Left ventricle myocardium superior (tissue), 1 donor: ENCODE measurements at places on chromosomes 2 and 18. TPM values are rescaled to one million over a fixed set of nuclear protein-coding genes. Genes with fewer than 3 reads are reported as not detected.
A peak's percentile ranks its signal among the peaks of the same experiment; 100 is the strongest.

The CCNYL1 gene
- total RNA-seq: 8.3 TPM

GRCh38 chr18:79875931-79876461 lies 75.5 kb downstream of the SLC66A2 start:
- peak; percentile 11 for DNase-seq

The CPLX4 gene
- total RNA-seq: not detected

GRCh38 chr2:133138693-133139092 lies 429.6 kb downstream of the NCKAP5 start:
- DNase-seq: no peak

GRCh38 chr2:113686537-113686936 lies 59.5 kb downstream of the RABL2A start:
- DNase-seq: no peak

DNA sequence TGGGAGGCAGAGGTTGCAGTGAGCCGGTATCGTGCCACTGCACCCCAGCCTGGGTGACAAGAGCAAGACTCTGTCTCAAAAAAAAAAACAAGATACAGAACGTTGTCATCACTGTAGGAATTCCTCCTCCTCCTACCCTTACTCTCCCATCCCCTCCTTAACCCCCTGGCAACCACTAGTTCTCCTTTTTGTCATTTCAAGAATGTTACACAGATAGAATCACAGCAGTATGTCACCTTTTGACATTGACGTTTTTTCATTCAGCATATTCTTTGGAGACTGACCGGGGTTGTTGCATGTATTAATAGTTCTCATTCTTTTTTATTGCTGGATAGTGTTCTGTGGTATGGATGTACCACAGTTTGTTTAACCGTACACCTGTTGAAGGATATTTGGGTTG lies 32.4 kb downstream of the TTLL4 start:
- DNase-seq: no peak

- DNase-seq: no peak
Observed at GRCh38 chr18:45441110-45441847, 174.0 kb upstream of the SLC14A2 start.

- no peak for DNase-seq
Observed at GRCh38 chr2:217636991-217637561, 365.7 kb downstream of the TNS1 start.

DNA sequence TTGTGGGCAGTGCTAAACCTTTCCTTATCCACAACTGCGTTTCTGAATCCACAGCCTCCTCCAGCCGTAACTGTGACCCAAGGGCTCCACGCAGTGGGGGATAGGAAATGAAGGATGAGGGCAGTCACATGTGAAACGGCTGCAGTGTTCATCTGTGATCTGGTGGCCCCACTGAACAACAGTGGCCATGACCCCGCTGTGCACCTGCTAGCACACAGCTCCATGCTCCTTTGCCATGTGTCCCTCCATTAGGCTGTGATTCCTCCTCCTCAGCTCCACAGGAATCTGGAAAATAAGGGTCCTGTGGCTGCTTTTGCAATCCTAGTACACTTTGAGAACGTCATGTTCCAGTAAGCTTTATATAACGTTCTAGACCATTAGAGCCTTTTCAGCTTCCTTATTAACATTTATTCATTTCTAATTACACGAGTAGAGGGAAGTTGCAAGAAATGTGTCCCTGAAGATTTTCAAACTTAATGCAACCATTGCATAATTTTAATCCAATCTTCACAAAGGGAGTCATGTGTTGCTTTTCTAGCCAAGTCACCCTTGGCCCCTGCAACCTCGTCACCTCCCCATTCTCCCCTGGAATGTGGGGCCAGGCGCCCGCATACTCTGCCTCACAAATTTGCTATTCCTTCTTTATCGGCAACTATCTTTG lies 7.1 kb upstream of the NAPG start:
- DNase-seq: peak; percentile 61

DNA sequence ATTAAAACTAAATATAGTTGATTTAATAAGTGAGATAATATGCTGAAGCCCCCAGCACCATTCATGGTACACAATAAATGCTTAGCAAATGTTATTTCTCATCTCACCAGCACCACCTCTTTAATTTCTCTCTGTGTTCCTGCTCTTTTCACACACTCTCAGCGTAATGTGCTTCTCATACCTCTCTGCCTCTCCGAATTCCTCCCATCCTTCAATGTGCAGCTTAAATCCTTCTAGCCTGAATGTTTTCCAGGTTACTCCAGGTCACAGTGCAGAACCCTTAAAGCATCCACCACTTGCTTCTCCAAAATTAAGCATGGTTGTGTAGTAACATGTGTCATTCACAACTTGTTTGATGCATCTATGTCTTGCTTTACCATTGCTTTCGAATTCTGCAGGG lies 119.6 kb downstream of the MCFD2 start:
- no peak for DNase-seq

The ELOA2 gene
- total RNA-seq: not detected

The COLEC12 gene
- 8.3 TPM for total RNA-seq

GRCh38 chr2:10220902-10221391 lies 81.8 kb upstream of the HPCAL1 start:
- DNase-seq: peak; percentile 20

GRCh38 chr2:133063775-133064174 lies 393.8 kb upstream of the LYPD1 start:
- DNase-seq: no peak

DNA sequence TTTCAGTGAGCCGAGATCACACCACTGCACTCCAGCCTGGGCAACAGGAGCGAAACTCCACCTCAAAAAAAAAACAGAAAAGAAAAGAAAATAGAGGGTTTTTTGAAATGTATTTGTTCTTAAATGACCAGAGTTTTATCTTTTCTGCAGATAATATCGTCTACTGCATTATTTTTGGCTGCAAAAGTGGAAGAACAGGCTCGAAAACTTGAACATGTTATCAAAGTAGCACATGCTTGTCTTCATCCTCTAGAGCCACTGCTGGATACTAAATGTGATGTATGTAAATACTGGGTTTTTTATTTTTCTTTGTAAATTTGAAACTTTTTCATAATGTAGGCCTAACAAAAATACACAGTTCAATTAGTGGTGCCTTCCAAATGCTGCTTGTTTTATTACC lies 18.1 kb downstream of the CCNT2 start:
- no peak for DNase-seq

- DNase-seq: no peak
Observed at GRCh38 chr2:52054824-52055223, 1022.9 kb upstream of the NRXN1 start.

GRCh38 chr2:26346454-26347053 lies at the start of gene ADGRF3:
Gene ADGRF3 (minus strand): TSS chr2:26346789. CDS start chr2:26346234, 555 bp downstream.
- DNase-seq: peak; percentile 68

DNA sequence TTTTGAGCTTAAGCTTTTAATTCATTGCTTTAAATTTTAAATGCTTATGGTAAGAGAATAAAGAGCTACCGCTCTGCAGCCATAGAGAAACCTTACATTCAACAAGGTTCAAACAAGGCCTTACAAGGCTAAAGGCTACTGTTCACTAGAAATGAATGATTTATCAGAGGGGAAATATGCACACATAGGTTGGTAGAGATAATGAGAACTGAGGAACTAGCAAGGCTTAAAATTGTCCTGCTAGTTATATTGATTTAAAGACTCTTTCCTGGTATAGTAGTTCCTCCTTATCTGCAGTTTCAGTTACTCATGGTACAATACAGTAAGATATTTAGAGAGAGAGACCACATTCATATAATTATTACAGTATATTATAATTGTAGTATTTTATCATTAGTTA lies 193.4 kb downstream of the WDR7 start:
- no peak for DNase-seq

The NMUR1 gene
- total RNA-seq: not detected

DNA sequence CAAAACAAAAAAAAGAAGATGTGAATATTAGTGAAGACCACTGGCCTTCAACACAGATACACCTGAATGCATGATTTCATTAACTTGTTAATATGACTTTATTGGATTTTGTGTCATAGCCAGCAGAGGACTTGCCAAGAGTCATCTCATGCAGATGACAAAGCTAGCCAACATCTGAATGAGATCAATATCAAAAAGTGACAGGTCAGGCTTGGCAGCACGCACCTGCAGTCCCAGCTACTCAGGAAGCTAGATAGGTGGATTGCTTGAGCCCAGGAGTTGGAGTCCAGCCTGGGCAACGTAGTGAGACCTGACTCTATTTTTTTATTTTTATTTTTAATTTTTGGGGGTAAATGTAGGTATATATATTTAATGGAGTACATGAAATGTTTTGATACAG lies 54.5 kb upstream of the TGIF1 start:
- DNase-seq: no peak

DNA sequence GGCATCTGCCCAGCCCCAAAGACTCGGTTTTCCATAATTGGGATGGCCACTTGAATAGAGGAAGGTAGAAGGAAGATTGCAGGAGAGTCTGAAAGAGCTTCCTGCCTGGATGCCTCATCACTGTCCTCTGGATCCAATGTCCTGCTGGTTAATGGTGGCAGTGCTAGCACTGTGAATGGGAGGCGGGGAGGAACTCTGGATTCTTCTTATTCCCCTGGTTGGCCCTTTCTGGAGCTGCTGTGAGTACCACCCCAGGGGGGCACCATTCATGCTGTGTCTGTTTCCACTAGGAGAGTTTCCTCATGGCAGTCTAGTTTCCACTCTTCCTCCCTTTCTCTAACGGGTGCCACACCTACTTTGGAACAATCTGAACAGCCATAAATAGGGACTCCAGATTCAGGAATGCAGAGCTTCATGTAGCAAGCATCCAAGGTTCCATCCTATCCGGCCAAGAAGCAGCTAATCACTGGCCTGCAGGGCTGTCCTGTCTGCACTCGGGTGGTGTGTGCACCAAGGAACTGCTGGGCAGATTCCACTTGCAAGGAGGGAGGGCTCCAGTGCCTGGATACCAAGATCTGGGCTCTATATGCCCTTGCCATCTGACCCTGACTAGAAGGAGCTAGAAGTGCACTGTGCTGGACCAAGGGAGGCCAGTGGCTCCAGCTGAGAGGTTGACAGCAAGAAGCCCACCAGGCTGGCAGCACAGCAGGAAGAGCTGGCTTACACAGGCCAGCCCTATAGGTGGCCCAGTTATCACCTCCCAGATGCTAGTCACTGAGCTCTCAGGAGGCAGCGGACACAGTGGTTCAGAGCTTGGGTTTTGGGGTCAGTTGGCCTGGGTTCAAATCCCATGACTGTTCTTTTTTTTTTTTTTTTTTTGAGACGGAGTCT lies 4.6 kb upstream of the ATOH8 start:
- DNase-seq: peak; percentile 54

The ADAM17 gene
- 13.7 TPM for total RNA-seq

GRCh38 chr2:76008001-76008702 lies 297.4 kb upstream of the GCFC2 start:
- no peak for DNase-seq

The EGR4 gene
- not detected for total RNA-seq

GRCh38 chr2:152716805-152717227 lies 445 bp downstream of the PRPF40A start:
- DNase-seq: peak; percentile 26

DNA sequence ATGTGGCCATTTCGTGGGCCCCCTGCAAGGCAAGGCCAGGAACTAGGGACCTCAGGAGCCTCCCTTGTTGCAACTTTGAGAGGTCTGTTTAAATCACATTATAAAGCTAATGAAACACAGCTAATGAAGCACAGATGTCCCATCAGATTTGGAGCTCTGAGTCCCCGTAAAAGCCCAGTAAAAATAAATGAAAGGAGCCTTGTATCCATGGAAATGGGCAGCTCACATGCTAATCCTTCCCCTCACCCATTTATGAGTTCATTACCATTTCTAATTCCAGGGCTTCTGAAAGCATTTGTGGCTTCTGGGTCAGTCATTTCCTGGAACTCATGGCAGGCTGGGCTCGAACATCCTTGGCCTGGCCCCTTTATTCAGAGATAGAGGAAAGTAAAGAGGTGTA lies 274.8 kb downstream of the SS18 start:
- DNase-seq: no peak

DNA sequence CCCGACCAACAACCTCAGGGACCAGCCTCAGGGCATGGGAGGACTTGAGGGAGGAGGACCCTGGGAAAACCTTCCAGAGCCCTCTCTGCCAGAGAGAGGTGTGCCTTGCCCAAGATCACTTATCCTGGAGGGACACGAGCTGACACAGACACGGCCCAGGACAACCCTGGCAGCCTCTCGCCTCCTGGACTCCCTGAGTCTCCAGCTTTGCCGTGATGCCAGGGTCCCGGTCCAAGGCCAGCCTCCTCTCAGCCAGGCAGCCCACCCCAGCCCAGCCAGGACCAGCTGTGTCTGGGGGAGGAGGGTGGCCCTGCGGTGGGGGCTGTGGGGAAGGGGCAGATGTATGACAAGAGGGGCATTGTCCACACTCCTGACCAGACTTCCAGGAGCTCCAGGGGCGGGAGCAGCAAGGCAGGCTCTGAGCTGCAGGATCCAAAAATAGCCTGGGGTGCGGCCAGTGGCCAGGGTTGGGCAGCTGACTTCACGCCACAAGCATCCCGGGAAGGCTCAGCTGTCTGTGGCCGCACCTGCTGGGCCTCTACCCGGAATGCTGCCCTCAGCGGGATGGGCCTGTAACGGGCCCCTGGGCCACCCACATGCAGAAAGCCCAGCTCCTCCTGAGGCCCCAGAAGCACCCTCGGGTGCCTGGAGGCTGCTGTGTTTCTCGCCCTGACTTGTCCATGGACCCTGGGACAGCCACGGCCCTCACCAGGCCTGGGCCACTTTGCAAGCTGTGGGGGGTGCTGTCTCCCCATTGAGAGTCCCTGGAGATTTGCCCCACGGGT lies 65.5 kb upstream of the GPC1 start:
- DNase-seq: peak; percentile 88

The POTEF gene
- not detected for total RNA-seq

GRCh38 chr2:99863236-99863902 lies 279.0 kb downstream of the AFF3 start:
- DNase-seq: no peak

DNA sequence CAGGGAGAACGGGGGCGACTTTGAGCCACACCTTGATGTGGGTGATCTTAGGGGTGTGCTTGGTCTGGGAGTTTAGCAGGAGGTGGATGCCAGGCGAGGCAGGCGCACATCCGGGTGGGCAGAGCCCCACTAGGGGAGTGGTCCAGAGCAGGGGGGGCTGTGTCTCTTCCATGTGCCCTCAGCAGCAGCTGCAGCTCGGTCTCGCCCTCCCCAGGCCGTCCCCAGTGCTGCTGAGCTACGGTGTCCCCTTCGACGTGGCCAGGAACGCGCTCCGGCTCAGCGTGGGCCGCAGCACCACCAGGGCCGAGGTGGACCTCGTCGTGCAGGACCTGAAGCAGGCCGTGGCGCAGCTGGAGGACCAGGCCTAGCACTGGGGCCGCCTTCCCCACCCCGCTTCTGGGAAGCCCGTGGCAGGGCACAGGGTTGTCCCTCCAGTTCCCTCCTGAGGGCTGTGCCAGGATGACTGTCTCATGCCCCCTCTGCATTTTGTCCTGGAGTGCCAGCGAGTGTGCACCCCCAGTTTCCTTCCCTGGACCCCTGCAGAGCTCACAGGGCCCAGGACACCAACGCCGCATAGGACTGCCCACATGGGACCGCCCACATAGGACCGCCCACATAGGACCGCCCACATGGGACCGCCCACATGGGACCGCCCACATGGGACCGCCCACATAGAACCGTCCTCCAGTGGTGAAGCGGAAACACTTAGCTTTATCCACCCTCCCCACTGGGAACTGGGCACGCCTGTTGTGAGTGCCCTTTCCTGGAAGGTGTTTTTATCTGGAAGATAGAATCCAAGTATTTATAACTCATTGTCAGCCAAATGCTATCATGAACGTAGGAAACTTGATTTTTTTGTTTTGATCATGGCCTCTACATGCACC lies 1.9 kb upstream of the ESPNL start:
- peak; percentile 64 for DNase-seq

- no peak for DNase-seq
Observed at GRCh38 chr2:150803689-150804398, 316.4 kb upstream of the RND3 start.

The GREB1L gene
- 7.2 TPM for total RNA-seq
